ENCODE measurements at places on chromosomes 2 and 18.

- DNase-seq, result no peak
Measured at GRCh38 chr2:95382192-95382591, 20.3 kb upstream of the FAHD2A start.

GRCh38 chr2:66460031-66460430 is 25.1 kb downstream of the MEIS1 start:
- no peak for DNase-seq

DNA sequence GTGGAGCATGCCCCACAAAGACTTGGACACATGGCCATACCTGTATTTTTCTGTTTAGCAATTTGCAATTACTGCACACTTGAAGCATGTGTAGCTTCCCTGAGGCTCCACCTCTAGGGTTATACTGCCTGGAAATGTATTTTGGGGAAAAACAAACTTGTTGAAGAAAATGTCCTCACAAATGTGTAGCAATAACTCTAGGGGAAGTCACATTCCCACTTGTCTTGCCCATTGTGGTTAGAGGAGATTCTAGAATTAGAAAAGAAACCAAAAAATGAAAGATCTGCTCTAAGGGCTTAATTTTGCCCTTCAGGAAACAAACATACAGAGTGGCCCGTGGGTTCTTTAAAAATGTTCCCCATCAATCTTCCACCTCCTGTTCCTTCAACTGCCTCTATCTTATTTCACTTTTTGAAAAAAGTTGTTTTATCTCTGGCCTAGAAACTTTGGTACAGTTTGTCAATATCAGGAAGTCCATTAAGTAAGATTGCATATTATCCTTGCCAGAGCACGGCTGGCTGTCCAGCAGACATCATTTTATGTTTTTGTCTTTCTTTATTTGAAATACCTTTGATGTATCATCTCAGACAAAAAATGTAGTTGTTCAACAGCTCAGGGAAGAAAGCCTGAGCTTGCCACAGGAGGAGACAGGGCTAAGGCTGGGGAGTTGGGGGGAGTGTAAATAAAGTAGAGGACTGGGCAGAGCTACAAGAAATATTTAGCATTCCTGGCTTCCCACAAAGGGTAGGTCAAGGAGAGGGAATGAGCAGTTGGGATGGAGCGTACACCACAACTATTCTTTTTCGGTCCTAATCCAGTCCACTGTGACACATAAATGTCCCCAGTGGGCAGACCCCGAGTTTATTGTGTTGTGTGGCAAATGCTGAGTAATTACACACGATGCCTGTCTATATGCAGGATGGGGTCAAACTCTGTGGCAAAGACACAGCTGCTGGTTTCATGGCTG is 96.8 kb upstream of the CDC42EP3 start:
- no peak for DNase-seq

DNA sequence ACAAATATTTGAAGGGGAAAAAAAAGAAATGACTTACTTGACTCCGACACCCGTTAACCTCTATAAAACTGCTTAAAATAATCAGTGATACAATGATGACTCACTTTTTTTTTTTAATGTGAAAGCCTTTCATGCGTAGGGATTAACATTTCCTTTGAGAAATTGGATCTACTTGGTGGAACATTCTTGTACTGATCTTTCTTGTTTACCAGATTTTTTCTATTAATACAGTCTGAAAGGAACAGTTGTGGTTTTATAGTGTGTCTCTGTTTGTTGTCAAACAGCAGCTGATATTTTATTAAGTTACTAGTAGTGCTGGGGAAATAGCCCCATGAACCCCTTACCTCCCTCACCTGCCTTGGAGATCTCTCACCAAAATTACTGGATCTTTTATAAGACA is 40.2 kb upstream of the NEB start:
- DNase-seq, result no peak

DNA sequence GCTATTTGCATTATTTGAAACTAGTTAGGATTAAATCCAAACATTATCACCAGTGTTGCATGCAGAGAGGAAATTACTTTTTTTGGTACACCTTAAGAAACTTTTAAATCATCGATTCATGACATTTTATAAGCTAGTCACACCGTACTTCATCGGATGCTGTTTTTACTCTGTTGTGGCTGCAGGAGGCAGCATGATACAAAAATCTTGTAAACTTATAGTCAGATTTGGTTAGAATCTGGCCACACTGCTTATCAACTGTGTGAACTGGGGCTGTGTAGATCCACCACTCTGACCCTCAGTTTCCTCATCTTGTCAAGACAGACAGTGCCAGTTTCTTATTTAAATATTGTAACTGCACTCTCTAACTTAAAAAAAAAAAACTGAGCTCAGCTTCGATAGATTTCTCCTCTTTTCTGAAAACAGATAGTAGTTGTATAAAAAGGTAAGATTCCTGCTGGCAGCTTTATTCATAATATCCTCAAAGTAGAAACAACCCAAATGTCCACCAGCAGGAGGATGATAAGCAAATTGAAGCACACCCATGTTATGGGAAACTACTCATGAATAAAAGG is 77.8 kb downstream of the RAPGEF4 start:
- no peak for DNase-seq

DNA sequence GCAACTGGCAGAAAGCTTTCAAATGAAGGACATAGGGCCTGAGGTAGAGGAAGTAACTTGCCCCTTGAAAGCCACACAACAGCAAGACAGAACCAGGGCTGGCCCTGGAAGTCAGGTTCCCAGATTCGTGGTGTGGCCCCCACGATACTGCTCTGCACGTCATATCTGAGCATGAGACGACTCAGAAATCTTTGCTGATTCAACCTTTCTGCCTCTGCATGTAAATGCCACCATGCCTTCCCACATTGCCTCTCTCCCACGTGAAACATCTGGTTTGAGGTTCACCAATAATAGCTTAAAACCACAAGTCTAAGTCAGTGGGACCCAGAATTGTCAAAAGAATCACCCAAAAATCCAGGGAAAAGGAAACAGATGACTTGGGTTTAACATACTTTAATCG is 214.0 kb upstream of the TRIB2 start:
- DNase-seq, result no peak

DNA sequence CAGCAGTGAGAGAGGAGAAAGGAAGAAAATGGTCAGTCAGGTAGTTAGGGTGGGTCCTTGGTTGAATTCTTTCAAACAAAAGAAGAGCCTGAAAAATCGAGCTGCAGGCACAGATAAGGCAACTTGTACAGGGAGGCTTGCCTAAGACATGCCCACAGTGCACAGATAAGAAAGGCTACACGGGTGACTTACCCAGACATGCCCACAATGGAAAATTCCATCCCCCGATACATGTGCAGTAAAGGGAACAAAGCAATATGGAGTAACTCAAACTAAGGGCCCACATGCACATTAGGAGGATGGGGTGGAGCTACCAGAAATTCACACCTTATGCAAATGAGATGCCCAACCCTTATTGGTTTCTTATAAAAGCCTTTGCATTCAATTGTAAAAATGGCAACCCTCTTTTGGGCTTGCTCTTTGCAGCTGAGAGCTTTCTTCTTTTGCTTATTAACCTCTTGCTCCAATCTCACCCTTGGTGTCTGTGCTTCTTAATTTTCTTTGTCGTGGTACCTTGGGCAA is 110.3 kb upstream of the RMP24 start:
- no peak for DNase-seq

DNA sequence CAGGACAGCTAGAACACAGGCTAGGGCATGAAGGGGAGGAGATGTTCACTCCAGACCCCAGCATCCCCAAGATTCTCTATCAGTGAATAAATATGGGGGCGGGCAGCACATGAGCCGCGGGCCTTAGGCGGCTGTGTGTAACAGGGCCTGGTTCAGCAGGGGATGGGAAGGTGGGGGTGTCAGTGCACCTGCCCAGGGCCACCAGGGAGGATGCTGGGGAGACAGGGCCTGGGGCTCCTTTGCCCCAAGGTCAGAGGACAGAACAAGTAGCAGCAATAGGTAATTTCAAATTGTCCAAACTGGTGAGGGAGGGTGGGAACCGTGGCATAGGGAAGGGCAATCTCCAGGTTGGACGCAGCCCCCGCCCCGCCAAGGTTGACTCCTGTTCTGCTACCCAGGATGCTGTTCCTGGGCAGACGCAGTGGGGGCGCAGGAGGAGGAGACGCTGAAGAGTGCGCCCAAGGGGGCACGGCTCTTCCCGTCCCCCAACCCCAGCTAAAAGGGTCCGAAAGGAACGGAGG is 16.2 kb downstream of the CYP26B1 start:
- DNase-seq, result no peak

GRCh38 chr2:190511104-190511503 is 23.4 kb downstream of the NEMP2 start:
- DNase-seq, result no peak

DNA sequence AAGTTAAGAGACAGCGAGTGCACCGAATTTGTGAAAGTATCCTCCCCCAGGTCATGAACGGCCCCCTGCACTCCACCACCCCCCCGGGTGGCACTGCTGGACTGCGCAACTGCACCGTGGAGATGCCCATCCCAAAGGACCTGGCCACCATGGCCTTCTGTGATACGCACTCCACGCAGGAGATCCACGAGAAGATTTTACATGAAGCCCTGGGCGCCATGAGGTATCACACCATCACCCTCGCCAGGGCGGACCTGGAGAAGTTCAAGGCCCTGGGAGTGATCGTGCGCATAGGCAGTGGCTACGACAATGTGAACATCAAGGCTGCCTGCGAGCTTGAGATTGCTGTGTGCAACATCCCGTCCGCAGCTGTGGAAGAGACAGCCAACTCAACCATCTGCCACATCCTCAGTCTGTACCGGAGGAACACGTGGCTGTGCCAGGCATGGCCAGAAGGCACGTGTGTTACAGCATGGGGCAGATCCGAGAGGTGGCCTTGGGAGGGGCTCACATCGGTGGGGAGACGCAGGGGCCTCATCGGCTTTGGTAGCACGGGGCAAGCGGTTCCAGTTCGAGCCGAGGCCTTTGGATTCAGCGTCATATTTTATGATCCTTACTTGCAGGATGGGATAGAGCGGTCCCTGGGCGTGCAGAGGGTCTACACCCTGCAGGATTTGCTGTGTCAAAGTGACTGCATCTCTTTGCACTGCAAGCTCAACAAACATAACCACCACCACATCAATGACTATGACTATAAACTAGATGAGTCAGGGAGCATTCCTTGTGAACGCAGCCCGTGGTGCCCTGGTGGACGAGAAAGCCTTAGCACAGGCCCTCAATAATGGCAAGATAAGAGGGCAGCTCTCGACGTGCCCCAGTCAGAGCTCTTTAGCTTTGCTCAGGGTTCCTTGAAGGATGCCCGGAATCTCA is 290.8 kb upstream of the MC4R start:
- DNase-seq, result no peak

- DNase-seq, result no peak
Measured at GRCh38 chr18:73913505-73913904, 234.1 kb downstream of the FBXO15 start.

- no peak for DNase-seq
Measured at GRCh38 chr18:62844850-62845643, 129.7 kb downstream of the PHLPP1 start.

DNA sequence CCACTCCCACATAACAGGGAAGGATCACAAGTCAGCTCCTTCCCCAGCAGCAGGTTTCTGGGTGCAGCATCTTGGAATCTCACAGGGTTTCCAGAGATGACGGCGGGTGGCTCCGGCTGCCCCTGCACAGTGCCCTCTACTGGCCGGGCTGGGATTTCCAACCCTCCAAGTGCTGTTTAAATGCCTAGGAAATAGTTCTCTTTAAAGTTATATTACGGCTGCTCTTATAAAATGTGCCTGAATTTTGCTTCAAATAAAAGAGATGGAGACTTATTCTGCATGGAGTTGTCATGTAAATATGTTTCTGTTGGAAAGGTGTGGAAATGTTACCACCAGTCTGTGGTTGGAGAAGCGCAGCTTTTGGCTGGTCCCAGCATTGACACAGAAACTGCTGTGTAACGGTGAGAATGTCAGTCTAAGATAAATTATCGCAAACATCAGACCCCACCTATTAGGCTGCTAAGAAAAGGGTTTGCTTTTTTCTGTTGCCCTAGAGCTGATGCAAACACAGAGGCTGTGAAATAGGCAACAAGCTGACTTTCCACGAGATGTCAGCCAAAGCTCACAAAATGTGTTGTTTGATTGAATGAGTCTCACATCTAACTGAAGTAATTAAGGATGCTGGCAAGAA is 3.3 kb upstream of the HJURP start:
- DNase-seq, result no peak

GRCh38 chr2:205543937-205544702 is 138.2 kb upstream of the NRP2 start:
- no peak for DNase-seq

DNA sequence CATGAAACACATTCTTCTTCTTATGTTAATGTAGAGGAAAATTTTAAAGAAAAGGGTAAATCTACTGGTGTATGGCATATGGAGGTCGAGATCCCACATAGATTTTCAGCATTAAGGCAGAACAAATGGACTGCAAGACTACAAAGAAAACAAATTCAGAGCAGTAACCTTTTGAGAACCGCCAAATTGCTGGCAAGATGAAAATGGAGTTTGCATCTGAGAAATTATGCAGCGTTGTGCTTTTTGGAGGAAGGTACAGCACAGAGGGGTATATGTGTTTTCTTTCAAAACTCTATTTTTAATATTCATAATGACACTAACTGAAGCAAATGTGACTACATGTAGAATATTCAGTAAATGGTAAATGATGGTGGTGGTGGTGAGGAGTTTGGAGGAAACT is 59.0 kb upstream of the PARD3B start:
- DNase-seq, result no peak

- peak; percentile 57 for DNase-seq
Measured at GRCh38 chr18:475202-476031, 25.1 kb downstream of the COLEC12 start.

GRCh38 chr2:98484652-98485452 is 40.2 kb downstream of the INPP4A start:
- DNase-seq, result no peak

DNA sequence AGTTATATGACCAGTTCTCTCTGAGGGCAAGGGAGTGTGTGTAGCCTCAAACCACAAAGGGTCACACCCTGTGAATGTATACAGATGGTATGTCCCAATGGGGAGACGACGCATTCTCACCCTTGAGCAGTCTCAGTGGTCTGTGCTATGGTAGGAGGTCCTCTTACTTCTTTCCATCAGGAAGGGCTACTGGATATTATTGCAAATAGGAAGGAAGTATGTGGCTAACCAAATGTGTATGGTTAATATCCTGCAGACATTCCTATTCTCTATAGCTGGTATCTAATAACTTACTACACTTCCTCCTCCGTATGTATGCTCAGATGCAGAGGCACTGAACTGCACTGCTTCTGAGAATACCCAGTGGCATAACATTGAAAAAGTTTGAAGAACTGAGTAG is 306.7 kb upstream of the CCDC68 start:
- DNase-seq, result no peak

- DNase-seq, result no peak
Measured at GRCh38 chr18:74473976-74474640, 17.0 kb upstream of the DIPK1C start.

DNA sequence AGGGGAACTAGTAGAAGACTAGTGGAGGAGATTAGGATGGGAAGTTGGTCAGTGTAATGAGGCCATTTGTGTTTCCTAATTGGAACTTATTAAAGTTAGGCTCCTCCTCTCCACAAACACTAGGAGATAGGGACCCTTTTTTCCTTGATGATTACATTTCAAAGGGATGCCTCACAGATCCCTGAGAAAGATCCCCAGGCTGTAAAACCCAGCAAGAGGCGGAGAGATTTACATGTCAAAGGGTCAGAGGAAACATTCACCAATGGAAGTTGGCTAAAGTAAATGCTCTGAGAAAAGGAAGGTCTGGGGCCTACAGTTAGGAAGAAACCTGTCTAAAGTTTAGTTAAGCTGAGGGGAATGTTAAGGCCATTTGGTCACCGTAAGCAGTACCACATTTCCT is 1.4 kb upstream of the CCDC85A start:
- DNase-seq, result peak; percentile 83

All from NT2/D1 (cell line).